ENCODE measurements at places on chromosomes 6 and 20.

- no peak for DNase-seq
Measured at GRCh38 chr6:166400181-166400580, 17.4 kb upstream of the MPC1 start.

DNA sequence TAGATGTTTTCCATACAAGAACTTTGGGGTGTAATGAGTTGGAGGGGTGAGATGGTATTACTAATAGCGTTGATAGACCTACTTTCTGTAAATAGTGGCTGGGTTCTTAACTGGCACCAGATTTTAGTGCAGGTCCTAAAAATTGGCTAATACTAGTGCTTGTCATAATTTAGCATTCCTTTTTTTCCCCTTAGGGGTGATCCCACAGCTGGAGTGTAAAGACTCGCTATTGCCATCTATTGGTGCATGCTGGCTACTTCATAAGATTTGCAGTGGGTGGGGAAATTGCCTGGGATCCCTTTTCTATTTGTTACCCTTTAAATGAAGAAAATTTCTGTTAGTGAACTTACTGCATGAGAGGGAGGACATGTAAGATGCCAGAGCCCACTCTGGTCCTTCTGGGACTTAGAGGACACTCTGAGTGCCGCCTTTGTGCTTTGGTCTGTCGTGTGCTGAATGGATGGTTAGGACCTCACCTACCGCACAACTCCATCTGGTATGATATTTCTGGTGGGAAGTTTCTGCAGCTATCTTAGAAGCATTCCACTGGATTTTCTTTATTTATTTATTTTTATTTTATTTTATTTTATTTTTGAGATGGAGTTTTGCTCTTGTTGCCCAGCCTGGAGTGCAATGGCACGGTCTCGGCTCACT is 195.5 kb downstream of the JARID2 start:
- DNase-seq: no peak

- DNase-seq: no peak
Measured at GRCh38 chr6:5334341-5334740, 73.0 kb downstream of the FARS2 start.

- no peak for DNase-seq
Measured at GRCh38 chr6:108720827-108721226, 127.4 kb upstream of the ARMC2 start.

DNA sequence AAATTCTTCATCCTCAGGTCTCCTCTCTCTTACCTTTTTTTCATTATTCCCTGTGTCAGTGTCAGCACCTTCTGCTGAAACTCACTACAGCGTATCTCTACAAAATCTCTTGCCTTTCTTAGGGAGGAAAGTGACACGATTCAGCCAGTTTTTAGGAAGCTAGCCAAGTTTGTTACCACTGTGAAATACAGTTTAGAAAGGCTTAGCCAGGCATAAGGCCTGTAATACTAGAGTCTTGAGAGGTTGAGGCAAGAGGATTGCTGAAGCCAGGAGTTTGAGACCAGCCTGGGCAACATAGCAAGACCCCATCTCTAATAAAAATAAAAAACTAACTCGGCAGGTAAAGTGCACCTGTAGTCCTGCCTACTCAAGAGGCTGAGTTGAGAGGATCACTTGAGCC is 16.7 kb downstream of the TAB2 start:
- no peak for DNase-seq

DNA sequence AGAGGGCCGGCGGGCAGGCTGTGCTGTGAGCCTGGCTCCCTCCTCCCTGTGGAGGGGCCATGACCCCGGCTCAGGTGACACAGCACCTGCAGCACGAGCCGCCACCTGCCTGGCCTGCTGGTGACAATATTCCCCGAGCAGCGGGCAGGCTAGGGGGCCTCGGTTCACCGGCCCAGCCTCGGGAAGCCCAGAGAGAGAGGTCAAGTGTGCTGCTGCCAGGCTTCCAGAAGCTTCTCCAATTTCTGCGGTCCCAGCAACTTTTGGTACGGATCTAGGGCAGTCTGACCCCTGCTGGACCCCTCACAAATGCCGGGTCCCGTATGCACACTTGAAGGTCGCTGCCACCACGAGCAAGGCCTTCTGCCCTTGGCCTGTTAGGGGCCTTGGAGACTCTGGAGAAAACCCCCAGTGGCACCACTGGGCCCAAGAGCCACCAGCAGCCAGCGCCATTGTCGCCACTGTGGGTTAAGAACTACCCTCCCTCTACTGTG is 38.6 kb upstream of the NOL4L start:
- peak; percentile 47 for DNase-seq

GRCh38 chr6:68473433-68474210 is 161.5 kb upstream of the ADGRB3 start:
- no peak for DNase-seq

GRCh38 chr20:57409316-57409671 is 18.1 kb downstream of the RBM38 start:
- DNase-seq: no peak

- DNase-seq: no peak
Measured at GRCh38 chr20:20369250-20370093, 1.6 kb downstream of the INSM1 start.

DNA sequence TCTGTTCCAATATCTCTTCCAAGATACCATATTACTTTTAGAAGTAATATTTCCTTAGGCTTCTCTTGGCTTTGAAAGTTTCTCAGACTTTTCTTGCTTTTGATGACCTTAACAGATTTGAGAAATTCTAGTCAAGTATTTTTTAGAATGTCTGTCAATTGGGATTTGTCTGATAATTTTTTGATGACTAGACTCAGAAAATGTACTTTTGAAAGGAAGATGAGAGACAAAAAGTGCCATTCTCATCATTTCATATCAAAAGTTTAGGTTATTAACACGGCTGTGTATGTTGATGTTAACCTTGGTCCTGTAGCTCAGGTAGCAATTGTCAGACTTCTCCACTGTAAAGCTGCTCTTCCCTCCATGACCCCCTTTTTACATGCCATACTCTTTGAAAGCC is 651.5 kb downstream of the EYS start:
- DNase-seq: no peak

- no peak for DNase-seq
Measured at GRCh38 chr6:24099181-24099580, 26.8 kb upstream of the NRSN1 start.

- DNase-seq: no peak
Measured at GRCh38 chr20:15071085-15071808, 733.8 kb upstream of the FLRT3 start.

- no peak for DNase-seq
Measured at GRCh38 chr6:29200767-29201662, 30.3 kb downstream of the OR2J2 start.

GRCh38 chr6:34517461-34517881 is 38.7 kb downstream of the SPDEF start:
- DNase-seq: no peak

GRCh38 chr20:19094959-19095541 is 117.4 kb upstream of the SLC24A3 start:
- DNase-seq: no peak

DNA sequence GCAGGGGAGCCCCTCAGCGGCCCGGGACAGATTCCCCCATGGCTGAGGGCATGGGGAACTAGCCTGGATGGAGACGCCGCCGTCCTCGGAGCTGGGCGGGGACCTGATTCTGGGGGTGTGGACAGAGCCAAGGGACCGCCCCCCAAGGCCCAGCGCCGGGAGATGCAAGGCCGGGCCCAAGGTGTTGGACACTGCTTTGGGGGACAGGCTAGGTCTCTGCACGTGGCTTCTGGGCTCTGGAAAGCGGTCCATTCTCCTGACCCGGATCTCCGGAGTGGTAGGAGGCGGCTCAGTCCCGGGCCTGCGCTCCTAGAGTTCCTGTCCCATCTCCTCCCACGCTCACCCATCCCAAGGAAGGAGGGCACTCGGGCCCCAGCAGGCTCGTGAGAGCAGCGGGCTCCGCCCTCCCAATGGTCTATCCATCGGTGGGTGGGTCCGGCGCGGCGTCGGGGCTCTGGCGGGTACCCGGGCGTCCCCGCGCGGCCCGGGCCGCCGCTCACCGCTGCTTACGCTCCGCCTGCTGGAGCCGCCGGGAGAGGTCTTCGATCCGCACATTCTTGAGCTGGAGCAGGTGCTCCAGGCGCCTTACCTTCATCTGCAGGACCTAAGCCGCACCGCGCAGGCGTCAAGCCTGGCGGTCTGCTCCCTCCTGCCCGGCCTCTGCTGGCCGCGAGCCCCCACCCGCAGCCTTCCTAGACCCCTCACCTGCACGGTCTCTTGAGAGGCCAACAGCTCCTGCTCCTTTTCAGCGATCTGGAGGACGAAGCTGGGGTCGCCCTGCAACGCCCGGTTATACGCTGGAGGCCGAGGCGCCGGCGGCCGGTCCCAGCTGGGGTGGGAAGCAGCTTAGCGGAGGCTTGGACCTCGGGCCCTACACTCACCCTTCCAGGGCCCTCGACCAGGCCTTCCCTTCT is 3.3 kb downstream of the SPEF1 start:
- DNase-seq: no peak

DNA sequence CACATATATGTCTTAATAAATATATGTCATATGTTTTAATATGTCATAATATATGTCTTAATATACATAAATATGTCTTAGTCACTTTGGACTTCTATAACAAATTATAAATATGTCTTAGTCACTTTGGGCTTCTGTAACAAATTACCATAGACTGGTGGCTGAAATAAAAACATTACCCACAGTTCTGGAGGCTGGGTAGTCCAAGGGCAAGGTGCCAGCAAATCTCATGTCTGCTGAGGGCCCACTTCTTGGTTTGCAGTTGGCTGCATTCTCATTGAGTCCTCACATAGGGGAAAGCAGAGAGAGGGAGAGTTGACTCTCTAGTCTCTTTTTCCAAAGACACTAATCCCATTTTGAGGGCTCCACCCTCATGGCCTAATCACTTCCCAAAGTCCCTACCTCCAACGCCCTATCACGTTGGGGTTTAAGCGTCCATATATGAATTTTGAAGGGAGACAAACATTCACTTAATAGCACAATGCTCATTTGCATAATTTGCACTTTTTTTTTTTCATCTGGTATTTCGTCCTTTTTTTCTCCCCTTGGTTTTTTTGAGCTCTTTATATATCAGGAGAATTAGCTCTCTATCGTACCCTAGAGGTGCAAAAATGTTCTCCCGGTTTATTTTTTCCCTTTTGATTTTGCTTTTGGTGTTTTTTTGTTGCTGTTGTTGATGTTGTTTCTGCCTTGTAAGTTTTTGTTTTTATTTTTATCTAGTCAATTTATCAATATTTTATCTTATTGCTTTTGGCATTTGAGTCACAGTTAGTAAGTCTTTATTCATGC is 266.4 kb downstream of the PLCB1 start:
- no peak for DNase-seq

DNA sequence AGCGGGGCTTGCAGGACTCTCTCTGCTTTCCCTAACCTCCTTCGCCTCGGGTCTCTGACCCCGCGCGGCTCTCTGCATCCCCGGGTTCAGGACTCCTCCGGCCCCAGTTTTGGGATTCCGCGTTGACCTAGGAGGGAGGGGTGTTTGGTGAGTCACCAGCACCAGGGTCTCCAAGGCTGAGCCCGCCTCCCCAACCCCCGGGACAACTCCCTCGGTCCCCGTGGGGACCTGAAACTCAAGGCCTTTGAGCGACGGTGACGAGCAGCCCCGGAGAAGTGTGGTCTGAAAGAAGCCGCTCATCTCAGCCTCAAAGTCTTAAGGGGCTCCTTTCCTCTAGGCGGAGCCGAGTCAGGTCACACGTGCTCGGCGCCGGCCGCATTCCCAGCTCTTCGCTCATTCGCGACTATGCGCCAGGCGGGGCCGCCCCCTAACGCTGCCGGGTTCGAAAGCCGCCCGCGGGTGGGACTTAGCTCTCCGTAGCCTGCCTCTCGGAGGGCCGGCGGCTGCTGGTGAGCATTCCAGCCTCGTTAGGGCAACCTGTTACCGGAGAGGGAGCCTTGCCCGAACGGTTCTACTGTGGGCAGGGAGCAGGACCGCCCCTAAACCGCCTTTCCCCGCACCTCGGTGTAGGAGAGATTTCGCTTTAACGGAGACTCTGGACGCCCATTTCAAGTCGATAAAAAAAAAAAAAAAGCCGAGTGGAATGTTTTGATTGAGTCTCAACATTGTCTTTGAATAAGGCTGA is 3.0 kb upstream of the PRDM13 start:
- no peak for DNase-seq

DNA sequence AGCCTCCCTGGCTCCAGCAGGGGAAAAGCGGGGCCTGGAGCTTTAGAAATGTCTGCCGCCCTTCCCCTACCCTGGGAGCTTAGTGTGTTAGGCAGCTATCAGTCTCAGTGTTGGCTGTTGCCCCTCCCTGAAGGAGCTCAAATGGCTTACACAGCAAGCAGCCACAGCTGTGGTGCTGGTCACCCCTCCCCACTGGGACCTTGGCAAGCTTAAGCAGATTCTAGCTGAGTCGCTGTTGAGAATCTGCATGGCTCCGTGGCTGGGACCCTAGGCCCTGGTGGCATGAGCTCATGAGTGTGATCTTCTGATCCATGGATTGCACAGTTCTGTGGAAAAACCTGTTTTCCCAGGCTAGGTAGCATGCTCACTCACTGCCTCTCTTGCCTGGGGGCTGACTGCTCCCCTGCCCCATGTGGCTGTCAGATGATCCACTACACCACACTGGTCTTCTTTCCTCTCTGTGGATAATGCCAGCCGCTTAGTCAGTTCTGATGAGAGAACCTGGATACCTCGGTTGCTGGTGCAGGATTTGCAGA is 714.0 kb downstream of the MAFB start:
- DNase-seq: no peak

- no peak for DNase-seq
Measured at GRCh38 chr6:152204591-152204990, 397.1 kb downstream of the ESR1 start.

DNA sequence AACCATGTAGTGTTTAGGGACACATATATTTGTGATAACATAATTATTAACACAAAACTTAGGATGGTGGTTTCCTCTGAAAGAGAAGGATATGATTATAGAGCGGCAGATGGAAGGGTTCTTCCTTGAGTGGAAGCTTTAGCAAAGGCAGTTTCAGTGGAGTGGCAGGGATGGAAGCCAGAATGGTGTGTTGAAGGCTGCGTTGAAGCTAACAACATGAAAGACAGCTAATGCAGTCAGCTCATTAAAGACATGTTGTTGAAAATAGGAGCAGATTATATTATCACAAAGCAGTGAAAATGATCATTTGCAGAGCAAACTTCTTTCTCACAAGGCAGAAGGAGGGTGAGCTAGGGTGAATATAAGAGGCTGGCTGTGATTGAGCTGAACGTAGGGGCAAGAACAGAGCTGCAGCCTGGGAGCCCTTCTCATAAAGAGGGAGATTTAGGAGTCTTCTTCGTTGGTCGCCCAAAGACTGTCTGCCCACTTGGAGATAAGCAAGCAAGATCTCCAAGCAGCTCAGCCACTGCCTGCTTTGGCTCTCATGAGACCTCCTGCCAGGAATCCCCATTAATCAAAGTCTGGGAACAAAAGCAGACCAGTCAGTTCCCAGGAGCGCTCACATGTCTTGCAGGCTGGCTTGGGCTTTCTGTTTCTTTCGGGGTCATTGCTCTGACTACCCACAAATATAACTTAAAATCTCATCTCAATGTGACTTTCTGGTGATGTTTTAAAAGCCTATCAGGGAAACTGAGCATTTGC is 2.6 kb upstream of the ANKRD6 start:
- peak; percentile 18 for DNase-seq
